Activated CD4-positive, CD25-positive, alpha-beta regulatory T cell treated with anti-CD3 and anti-CD28 coated beads, Interleukin-2, amount 50 U/mL, for 16 hours (primary cell): ENCODE measurements at places on chromosomes 16 and 17.

DNA sequence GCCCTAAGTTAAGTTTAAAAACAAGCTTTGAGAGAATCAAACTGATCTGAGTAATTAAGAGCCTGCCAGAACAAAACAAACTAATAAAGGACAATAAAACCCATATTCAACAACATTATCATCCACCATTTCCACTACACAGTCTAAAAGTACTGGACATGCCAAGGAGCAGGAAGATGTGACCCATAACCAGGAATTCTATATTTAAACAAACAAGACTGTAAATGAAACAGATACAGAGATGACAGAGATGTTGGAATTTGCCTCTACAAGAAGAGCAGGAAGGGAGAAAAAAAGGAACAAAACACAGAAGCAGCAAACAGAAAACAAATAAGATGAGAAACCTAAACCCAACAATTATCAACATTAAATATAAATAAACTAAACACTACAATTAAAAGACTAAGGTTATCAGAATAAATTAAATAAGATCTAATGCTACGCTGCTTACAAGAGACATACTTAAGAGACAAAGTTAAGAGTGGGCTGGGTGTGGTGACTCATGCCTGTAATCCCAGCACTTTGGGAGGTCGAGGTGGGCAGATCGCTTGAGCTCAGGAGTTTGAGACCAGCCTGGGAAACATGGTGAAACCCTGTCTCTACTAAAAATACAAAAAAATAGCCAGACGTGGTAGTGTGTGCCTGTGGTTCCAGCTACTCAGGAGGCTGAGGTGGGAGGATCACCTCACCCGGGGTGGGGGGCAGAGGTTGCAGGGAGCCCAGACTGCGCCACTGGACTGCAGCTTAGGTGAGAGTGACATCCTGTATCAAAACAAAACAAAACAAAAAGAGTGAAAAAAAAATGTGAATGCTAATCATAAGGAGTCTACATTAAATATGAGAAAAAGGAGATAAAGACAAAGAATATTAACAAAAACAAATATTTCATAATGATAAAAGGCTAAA lies 50.6 kb downstream of the CREBBP start:
- DNase-seq = no peak

DNA sequence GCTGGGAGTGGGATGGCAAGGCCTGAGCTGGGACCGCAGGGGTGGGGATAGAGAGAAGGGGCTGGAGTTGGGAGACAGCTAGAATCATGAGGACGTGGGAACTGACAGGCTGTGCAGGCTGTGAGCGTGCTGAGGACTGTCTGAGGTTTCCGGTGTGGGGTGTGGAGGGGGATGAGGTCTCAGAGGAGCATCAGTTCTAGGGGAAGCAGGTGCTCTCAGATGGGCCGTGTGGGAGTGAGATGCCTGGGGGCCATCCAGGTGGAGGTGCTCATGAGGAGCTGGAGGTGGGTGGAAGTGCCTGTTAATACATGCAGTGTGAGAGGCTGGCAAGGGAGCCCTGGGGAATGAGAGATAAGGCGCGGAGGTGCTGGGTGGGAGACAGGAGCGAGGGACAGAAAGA lies 27.2 kb downstream of the HASPIN start:
- DNase-seq = no peak

- no peak for DNase-seq
Measured at GRCh38 chr16:52411011-52411410, 135.9 kb downstream of the TOX3 start.

- DNase-seq = no peak
Measured at GRCh38 chr17:40170325-40170724, 6.9 kb upstream of the RAPGEFL1 start.

DNA sequence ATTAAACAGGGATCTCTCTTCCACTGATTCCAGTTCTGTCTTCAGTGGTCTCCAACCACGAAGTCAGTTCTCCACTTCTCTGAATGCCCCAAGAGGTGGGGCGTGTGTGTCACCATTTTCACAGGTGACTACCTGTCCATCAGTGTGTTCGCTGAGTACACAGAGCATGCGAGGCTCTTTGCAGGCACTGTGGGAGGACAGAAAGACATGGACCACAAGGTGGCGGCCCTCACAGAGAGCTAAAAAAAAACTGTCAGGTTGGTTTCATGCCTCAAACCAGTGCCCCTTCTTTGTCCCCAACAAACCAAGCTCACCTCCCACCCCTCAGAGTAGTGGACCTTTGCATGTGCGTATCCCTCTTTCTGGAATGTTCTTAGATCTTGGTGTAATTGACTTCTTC lies 13.8 kb downstream of the EMP2 start:
- no peak for DNase-seq

DNA sequence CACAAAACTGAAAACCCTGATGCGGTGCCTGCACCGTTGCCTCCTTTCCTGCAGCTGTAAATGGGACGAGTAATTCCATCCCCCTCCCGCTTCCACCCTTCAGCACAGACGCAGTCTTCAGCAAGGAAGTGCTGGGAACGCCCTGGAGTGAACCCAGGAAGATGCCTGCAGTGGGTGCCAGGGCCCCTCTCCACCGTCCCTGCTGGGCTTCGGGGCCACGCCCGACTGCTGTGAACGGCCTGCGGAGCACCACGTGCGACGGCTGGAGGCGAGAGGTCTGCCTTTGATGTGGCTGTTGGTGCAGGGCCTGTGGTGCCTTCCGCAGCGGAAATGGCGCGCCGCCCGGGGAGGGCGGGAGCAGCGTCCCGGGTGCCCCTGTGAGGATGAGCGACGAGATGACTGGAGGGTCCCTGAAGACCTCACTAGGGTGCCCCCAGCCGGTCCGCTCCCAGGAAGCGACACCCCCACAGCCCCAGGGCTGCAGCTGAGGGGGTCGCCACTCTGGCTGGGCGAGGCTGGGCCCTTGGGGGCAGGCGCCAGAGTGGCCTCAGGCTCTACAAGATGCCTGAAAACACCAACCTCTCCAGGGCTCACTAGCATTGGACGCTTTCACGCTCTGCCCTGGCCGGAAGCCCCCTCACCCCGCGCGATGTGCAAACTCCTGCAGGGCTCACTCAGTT lies 749 bp upstream of the MC1R start:
- peak; percentile 47 for DNase-seq

- no peak for DNase-seq
Measured at GRCh38 chr16:77589071-77589765, 133.1 kb upstream of the NUDT7 start.

DNA sequence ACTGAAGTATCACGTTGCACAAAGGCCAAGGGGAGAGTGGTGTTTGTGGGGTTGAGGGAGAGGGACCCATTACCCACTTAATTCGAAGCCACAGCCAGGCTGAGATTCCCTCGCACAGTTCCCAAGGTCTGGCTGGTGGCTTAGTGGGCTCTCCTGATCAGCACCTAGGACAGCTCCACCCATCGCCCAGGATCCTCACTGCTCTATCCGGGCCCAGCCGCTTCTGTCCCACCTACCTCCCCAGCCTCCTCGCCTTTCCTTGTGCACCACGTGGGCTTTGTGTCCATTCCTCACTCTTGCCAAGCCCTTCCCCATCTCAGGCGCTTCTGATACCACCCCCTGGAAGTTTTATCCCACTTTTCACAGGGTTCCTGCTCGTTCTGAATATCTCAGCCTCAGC lies 163.5 kb downstream of the CCT6B start:
- no peak for DNase-seq

GRCh38 chr16:165539-166374 lies at the start of gene HBM:
Gene HBM (plus strand): TSS chr16:165978. CDS start chr16:165998, 20 bp downstream.
- DNase-seq = no peak

- DNase-seq = no peak
Measured at GRCh38 chr17:59848385-59848668, 44.4 kb downstream of the TUBD1 start.

- no peak for DNase-seq
Measured at GRCh38 chr17:7502987-7503386, 18.8 kb downstream of the POLR2A start.

DNA sequence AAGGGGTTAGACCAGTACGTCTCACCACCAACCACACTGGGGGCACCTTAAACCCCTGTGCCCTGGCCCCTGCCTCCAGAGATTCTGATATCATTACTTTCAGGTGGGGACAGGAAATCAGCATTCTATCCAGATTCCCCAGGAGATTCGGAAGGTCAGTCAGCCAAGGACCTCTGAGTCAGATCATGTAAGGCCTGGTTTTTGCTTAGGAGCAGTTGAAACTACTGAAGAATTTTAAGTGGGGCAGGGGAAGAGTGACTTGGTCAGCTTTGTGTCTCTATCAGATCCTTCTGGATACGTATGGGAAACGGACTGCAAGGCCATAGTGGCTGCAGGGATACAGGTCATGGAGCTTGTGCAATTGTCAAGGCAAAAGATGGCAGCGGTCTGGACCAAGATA lies 9.0 kb downstream of the EMP2 start:
- DNase-seq = no peak

DNA sequence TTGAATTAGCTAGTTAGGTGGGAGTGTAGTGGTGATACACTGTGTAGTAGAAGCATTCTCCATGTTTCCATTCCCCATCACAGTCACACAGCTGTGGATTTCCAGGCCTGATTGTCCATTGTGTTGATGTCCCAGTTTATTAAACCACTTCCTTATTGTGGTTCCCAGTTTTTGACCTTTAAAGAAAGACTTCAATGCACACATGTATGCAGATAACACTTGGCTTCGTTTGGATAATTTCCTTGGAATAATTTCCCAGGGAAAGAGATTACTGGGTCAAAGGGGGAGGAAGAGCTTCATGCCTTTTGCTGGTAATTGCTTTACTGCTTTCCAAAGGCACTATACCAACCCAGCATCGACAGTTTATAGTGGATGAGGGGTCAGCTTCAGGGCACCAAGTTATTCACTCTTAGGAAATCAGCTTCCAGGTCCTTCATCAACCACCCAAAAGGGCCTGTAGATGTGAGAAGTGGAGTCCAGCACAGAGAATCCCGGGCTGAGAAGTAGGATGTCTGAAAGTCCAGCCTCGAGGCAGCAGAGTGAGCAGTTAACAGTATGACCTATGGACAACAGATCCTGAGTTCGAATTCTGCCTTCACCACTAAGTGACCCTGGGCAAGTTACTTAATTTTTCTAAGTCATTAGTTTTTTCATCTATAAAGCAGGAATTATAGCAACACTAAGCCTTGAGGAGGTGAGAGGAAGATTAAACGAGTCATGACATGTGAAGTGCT lies 31.3 kb upstream of the TNS4 start:
- no peak for DNase-seq

DNA sequence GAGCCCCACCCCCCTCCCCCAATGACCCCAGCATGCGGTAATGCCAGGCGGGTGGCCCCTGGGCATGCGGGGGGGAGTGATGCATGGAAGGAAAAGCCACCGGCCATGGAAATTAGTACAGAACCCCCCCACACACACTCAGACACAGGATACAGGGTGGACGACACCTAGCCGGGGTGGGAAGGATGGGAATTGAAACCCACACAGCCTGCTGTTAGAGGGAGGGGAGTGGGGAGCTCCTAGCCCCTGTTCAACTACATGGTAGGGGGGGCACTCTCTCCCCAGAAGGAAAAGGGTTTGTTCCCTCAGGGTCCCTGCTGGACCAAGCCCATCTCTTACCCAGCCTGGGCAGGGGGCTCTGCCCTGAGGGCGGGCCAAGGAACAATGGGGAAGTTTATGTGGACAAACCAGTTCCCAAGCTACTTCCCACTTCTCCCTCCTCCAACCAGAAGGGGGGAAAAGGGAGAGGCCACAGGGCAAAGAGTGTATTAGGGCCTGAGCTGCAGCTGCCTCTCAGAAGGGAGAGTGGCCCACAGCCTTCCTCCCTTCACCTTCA lies 5.2 kb downstream of the TMUB2 start:
- DNase-seq = no peak

GRCh38 chr16:57810197-57811031 lies 8.1 kb upstream of the KIFC3 start:
- DNase-seq = peak; percentile 38

DNA sequence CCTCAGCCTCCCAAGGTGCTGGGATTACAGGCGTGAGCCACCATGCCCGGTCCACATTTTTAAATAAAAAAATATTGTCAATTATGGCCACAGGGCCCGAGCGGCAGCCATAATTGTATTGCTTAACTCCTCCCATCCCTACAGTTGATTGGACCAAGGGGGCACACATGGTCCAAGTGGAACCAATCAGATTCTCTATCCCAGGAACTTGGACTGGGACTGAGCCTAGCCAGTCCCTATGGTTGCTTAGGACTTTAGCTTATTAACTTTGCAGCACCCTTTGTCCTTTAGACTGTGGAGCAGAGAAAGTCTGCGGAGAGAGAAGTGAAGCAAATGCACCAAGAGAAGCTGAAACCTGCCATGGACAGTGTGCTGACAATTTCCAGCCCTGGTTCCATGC lies 5.5 kb upstream of the RDM1 start:
- no peak for DNase-seq

DNA sequence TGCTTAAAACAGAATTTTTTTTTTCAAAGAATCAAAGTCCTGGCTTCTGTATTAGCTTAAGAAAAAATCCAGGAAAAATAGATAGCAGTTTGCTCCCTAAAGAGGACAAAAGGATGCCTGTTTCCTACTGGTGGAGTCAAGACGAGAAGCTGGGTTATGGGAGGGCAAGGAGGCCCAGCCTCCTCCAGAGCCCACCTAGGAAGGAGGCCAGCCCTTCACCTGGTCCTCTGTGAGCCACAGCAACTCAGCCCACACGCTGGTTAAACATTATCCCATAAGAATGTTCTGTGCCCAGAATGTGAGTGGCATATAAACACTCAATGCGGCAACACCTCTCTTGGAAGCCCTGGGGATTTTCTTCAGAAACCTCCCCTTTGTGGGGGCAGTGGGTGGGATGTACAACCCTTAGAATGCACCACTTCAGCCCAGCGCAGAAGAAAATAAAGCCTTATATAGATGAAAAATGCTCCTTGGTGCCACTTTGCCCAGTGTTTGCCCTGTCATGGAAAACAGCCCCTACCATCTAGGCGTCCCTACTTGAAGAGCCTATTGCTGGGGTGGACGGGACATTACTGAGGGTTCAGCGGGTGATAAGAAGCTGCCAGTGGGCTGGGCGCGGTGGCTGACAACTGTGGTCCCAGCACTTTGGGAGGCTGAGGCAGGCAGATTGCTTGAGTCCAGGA lies 48.0 kb downstream of the TEKT5 start:
- DNase-seq = no peak
